Activated effector memory CD4-positive, alpha-beta T cell treated with Interleukin-2 at 50 U/mL for 16 hours (primary cell): ENCODE measurements at places on chromosomes 3 and 15.

- no peak for DNase-seq
Measured at GRCh38 chr3:123419850-123420297, 29.0 kb downstream of the ADCY5 start.

DNA sequence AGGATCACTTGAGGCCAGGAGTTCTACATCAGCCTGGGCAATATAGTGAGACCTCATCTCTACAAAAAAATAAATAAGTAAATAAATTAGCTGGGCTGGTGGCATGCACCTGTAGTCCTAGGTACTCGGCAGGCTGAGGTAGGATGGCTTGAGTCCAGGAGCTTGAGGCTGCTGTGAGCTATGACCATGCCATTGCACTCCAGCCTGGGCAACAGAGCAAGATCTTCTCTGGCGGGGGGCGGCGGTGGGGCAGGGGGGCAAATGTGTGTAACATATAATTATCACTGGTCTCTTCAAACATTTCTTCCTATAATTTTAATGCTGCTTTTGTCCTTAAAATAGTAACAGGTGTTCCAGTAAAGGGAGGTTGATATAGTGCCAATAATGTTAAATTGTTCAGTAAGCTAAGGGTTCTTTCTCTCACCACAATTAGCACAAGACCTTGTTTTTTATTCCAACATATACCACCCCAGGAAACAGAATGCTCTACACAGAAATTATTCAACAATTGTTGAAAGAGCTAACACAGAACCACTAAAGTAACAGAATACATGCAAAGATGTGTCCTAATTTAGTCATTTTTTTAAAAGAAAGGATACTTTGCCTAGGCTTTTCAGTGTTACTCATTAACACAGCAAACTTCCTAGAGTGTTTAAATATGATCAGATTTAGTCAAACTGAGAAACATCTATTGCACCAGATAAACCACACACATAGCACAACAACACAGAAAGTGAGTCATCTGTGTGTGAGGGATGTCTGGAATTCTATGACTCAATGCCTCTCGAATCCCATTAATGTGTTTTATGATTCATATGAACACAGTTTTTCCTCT is 29.1 kb downstream of the ANKRD28 start:
- DNase-seq, result no peak

- DNase-seq, result no peak
Measured at GRCh38 chr3:42368861-42369260, 41.5 kb downstream of the LYZL4 start.

DNA sequence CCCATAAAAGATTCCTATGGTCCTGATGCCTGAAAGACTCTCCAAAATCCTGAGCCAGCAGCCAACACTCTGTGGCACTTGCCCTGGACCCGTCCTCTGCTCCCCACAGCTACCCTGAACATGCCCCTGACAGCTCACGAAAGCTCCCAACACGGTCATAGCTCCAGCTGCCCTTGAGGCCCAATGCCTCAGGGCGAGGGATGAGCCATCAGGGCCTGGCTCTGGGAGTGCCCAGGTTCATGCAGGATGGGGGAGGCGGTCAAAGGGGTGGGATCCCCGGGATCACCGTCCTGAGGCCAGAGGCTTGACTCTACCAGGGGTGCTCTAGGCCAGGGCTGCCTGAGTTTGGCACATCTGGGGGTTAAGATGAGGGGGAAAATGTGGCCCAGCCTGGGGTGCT is 72.7 kb upstream of the RPL32 start:
- DNase-seq, result no peak

DNA sequence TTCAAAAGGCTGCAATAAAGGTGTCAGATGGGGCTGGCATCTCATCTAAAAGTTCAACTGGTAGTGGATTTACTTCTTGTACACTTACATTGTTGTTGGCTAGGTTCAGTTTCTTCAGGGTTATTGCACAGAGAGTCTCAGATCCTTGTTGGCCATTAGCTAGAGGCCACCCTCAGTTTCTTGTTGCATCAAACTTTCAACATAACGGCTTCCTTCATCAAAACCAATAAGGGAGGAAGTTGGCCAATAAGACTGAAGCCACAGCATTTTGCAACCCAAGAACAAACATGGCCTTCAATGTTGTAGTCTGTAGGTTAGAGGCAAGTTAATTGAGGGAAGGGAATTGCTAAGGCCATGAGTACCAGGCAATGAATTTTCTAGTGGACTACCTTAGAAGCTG is 218.0 kb downstream of the ZBBX start:
- DNase-seq, result no peak

DNA sequence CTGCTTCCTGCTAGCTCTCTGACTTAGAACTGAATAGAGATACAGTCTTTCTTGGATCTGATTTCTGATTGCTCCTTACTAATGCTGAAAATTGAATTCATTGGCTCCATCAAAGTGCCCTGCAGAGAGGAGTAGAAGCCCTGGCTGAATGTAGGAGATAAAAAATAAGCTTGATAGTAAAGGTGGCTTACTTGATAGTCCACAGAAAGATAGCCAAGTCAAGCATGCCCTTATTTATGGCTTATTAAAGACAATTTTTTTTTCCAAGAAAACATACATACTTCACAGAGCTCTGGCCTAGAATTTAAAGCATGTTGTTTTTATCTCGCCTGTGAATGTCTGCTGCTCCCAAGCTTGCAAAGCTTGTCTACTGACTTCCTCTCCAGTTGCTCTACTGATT is 124.6 kb upstream of the CADPS start:
- no peak for DNase-seq

DNA sequence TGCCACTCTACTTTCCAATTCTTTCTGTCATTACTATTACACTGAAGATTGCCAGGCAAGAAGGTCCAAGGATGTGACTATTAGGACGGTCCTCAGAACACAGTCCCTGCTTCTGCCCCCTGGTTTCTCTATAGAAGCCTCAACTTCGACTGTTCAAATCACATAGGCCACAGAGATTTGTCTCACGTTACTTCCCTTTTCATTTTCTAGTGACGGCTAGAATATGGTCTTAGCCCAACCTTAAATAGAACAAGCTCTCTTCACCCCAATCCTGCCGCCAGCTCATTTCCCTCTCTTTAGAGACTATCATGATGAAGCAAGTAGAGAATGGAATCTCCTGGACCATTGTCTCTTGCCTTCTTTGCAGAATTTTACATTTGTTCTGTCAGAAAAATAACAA is 84.9 kb downstream of the TIGIT start:
- DNase-seq, result no peak

- no peak for DNase-seq
Measured at GRCh38 chr3:189049458-189050236, 122.1 kb upstream of the TPRG1 start.

DNA sequence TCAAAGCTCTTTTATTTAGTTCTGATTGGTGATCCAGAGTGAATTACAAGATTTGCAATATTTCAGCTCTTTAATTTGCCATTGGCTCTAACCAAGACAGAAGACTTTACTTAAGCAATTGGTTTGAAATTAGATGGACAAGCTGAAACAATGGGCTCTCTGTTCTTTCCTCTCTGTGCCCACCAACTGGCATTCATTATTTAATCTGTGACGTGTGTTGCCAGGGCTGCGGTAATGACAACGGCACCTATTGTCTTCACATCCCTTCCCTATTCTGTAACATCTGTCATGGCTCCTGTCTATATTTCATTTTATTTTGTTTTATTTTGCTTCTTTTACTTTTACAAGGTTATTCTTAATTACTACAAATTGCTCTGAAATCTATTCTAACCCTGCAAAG is 33.9 kb downstream of the PLD1 start:
- no peak for DNase-seq

- DNase-seq, result no peak
Measured at GRCh38 chr15:51098331-51098619, 3.6 kb upstream of the TNFAIP8L3 start.

DNA sequence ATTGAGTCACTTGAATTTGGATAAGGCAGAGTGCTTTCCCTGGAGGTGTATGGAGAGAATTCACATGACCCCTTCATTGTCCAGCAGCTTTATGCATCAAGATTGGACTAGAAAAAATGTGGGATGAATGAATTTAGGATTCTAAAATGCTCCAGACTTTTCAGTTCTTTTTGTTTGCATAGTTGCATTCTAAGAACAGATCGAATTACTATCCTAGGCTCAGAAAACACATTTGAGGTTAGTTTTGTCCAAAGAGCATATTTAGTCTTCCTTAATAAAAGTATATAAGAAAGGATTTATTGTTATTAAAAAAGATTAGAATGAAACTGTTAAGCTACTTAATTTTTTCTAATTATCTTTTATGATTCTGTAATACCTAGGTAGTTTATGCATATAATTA is 127.4 kb downstream of the UBE2E2 start:
- DNase-seq, result no peak

GRCh38 chr3:74121761-74122160 is 492.7 kb downstream of the CNTN3 start:
- no peak for DNase-seq

GRCh38 chr15:91255670-91256192 is 155.7 kb downstream of the SV2B start:
- no peak for DNase-seq

- no peak for DNase-seq
Measured at GRCh38 chr15:92452143-92452542, 58.5 kb downstream of the ST8SIA2 start.

DNA sequence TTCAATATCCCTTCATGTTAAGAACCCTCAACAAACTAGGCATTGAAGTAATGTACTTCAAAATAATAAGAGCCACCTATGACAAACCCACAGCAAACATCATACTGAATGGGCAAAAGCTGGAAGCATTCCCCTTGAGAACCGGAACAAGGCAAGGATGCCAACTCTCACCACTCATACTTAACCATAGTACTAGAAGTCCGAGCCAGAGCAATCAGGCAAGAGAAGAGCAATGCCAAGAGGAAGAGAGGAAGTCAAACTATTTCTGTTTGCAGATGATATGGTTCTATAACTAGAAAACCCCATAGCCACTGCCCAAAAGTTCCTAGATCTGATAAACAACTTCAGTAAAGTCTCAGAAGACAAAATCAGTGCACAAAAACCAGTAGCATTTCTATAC is 161.9 kb downstream of the UBE2E2 start:
- DNase-seq, result no peak

- no peak for DNase-seq
Measured at GRCh38 chr3:61269435-61269834, 18.2 kb upstream of the FHIT start.

- DNase-seq, result no peak
Measured at GRCh38 chr3:111810909-111811308, 48.2 kb upstream of the PHLDB2 start.

GRCh38 chr3:148600902-148601765 is 96.6 kb upstream of the AGTR1 start:
- no peak for DNase-seq

GRCh38 chr3:64267721-64268604 is 42.7 kb upstream of the PRICKLE2 start:
- DNase-seq, result no peak

GRCh38 chr15:89778861-89779260 is 2.7 kb downstream of the MESP2 start:
- no peak for DNase-seq

GRCh38 chr3:76866729-76867408 is 173.0 kb upstream of the ROBO2 start:
- no peak for DNase-seq

DNA sequence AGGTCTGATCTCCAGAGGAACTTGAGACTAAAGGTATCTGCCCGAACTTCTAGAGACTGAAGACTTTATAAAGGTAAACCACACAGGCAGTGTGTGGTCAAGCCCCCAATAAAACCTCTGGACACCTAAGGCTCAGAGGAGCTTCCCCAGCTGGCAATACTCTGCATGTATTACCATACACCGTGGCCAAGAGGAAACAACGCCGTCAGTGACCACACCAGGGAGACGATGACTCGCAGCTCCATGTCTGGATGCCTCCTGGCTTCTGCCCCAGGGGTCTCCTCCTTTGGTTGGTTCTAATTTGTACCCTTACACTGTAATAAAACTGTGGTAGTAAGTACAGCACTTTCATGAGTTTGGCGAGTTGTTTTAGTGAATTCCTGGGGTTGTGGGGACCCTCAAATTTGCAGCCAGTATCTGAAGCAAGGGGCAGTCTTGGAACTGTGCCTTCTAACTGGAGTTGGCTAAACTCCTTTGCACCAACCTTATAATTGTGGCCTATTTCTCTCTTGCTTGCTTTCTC is 32.1 kb upstream of the BCL2L10 start:
- no peak for DNase-seq
